ENCODE measurements at places on chromosomes 12 and 14.

DNA sequence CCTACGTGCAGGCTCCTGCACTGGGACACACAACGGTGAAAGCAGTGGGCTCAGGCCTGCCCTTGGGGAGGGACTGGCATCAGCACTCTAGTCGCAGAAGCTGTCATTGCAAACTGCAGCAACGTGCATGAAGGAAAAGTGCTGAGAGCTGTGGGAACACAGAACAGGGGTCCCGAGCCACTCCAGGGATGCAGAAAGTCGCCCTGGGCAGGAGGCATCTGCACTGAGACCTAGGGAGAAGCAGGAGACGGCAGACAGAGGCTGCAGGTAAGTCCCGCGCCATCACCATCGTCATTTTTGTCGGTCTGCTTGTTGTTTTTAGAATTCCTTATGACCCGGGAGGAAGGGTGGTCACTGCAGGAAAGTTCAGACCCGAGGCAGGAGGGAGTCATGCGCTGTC, 21.6 kb upstream of the RIMBP2 start:
- DNase-seq, result no peak

GRCh38 chr14:52902971-52903619, 47.8 kb downstream of the FERMT2 start:
- no peak for DNase-seq

- DNase-seq, result no peak
Measured at GRCh38 chr12:16606201-16606849, 363 bp upstream of the LMO3 start.

GRCh38 chr14:86420131-86420530, 890.2 kb downstream of the FLRT2 start:
- no peak for DNase-seq

- no peak for DNase-seq
Measured at GRCh38 chr12:125614058-125614457, 548.8 kb downstream of the AACS start.

DNA sequence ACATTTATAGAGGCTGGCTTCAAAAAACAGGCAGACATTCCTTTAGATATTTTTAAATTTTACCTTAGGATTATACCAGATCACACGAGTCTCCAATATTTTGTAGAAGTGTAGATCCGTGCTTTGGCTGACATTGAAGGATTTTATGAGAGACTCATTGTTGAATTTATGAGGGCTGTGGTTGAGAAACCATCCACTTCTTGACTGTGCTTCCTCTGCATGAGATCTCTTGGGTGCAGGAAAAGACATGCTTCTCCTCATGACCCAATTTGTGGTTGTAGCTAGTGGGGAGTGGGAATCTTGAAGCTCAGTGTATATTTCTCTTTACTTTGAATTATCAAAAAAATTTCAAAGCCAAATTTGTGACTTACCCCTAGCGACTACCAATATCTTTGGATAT, 36.7 kb upstream of the NKX2-8 start:
- no peak for DNase-seq

DNA sequence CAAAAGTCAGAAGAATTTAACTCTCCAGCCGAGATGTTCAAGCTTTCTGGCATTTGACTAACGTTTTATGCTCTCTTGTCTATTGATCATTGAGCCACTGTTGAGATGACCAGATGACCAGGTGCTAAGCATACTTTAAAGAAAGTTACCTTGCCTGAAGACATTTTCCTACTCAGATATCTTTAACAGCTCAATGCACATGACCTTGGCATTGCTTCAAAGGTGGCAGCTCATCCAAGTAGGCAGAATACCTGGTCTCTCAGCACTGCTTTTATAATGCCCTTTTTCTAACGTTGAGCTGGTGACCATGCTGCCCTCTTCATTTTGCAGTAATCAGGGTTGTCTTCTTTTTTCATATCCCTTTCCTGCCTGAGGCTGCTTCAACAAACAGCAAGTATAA, 358.1 kb downstream of the RAD51B start:
- DNase-seq, result no peak

DNA sequence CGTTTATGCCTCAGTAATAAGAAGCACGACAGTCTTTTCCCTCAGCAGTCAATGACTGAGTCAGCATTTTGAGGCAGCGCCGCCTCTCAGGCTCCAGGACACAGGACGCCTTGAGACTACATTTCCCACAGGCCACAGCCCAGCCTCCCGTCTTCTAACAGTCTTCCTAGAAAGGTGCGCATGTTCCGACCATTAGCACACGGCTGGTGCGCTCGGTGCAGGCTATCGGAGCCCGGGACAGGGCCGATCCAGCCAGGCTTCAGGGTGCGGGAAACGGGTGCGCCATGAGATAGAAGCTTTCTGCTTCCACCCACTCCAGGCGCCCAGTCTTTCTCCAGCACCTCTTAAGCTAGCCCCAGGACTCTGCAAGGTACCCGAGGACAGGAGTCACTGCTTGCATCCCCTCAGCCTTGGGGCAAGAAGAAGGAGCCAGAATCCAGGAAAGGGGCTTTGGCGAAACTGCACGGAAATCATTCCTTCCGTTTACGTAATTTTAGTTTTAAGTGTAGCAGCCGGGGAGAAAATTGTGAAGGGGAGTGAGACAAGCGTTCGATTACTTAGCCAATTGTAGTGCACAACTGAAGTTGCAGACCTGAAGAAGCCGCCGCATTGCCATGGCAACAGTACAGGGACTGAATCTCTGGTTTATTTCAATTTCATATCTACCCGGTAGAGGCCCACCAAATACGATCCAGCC, 54.0 kb downstream of the ZNF641 start:
- no peak for DNase-seq

DNA sequence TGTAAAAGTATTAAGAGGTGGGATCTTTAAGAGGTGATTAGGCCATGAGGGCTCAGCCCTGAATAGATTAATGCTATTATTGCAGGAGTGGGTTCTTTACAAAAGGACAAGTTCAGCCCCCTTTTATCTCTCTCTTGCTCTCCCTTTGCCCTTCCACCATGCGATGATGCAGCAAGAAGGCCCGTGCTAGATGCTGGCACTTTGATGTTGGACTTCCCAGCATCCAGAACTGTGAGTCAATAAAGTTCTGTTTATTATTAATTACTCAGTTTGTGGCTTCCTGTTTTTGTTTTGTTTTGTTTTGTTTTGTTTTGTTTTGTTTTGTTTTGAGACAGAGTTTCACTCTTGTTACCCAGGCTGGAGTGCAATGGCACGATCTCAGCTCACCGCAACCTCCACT, 10.1 kb downstream of the RNASE1 start:
- no peak for DNase-seq

DNA sequence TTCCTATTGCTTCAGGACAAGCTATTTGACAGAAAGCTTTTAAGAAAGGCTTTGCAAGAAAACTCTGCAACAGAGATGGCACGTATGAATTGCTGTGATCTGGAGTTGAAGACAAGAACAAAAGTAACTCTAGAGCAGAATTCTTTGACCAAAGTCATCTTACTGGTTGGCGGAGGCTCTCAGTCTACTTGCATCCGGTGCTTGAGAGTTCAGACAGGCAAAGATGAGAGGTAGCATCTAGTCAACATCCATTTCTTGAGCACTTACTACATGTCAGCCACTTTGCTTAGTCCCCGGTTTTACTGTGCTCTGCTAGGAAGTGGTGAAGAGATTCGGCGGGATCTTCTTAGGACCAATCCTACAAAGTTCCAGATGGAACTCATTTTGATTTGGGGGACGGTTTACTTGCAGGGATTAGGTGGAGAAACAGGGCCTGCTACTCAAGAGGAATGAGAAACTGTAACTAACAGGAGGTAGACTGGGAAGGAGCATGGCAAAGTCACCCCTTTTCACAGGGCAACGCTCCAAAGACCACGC, 404 bp upstream of the CCDC91 start:
- DNase-seq, result no peak

GRCh38 chr12:43284486-43285158, 267.4 kb downstream of the ADAMTS20 start:
- no peak for DNase-seq

DNA sequence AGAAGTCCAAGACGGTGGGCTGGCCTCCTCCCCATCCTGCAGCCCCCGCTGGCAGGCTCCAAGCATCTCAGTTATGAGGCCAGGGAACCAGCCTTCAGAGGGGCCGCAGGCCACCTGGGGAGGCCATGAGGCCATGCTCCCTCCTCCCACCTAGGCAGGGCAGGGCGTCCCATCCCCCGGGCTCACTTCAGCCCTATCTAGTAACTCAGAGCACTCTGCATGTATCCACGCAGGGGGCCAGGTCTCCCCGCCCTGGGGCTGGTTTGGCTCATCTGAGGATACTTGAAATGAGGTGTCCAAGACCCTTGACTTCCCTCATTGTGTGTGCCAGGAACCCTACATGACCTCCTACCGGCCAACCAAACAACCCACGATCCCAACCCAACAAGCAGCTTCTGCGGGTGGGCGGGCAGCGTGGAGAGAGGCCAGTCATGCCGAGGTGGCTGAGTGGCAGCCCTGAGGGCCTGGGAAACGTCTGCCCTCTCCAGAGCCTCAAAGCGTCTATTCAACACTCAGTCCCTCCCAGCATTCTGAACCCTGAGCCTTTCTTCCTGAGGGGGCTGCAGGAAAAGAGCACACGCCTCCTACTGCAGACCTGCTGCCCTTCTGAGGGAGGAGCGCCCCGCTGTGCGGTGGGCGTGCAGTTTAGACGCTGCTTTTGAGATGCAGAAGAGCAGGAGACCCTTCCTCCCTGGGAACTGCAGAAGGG, 16.8 kb downstream of the ISCA2 start:
- no peak for DNase-seq

DNA sequence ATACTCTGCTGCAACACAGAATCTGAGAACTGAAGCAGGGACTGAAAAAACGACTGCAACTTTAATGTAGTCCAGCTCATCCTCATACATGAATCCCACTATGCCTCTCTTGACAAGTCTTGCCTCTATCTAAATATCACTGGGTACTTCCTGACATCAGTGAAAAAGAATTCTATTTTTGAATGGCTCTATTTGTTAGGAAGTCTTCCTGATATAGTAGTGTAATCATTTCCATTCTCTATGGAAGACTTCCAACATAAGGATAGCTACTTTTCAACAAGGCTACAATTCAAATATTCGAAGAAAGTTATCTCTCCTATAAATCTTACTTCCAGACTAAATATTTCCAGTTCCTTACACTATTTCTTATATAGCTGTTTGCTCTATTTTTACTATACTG, 167.5 kb downstream of the MDGA2 start:
- DNase-seq, result no peak

- no peak for DNase-seq
Measured at GRCh38 chr14:23483236-23483854, 13.8 kb downstream of the NGDN start.

DNA sequence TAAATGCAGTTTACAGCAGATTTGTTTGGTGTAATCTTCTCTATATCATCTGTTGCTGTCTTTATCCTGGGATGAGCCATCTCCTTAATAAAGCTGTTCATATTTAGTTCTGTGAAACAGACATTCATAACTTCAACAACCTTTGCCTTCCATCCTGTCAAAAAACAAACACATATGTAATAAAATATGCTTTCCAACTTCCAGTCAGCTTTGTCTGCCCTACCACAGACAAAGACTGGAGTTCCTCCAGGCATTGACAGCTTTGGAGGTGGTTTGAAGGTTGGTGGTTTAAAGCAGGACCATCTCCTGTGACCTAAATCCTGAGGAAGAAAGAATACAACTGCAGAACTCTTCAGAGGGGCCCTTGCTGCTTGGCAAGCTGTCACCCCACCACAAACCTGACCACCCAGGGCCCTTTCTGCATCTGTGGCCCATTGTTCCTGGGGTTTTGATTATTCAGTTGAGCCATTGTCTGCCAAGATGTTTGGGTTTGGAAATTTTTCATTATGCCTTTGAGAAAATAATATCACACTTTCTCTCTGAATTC, 28.2 kb upstream of the PTGR2 start:
- no peak for DNase-seq

DNA sequence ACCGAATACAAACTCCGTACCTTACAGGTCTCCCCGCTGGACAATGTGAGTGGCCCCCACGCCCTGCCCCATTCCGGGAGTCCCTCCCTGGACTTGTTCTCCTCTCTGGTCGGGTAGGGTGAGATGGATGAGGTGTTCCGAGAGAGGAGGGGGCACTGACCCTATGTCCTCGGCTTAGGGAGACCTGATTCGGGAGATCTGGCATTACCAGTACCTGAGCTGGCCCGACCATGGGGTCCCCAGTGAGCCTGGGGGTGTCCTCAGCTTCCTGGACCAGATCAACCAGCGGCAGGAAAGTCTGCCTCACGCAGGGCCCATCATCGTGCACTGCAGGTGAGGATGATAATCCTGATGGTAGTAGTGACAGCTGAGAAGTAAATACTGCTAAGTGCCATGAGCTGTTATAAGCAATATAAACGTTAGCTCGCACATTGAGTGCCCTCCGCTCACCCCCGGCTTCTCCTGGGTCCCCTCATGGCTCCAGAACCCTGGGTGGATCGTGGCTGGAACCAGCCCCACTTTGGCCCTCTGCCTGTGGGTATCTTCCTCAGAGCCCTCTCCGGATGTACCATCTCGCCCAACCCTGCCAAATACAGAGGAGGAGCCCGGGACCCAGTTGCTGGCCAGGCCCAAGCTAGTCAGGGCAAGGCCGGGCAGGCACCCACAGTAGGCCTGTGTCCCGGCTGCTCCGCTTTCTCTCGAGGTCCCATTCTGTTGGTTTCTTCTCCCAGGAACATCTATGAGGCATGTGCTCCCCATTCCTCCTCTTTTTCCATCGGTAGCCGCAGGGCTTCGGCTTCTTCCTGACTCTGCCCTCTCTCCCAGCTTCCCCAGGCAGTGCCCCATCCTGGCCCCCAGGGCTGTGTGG, 6.8 kb downstream of the PTPN6 start:
- DNase-seq, result no peak

DNA sequence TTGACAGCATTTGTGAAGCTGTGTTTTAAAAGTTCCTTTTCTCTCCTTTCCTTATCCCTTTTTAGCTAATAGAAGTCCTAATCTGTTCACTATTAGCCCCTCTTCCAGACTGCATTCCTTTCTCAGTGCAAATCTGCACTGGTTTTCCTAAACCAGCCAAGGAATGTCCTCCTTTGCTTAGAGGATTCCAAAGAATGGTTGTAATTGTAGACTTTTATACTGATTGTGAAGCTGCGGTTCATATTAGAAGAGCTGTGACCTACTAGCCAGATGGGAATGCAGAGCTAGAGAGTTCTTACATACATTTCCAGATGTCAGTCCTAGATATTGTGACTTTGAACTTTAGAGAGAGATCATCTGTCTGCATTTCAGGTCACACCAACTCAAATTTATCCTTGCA, 79.8 kb downstream of the MYRFL start:
- DNase-seq, result no peak

GRCh38 chr12:3365463-3366411, 125.3 kb upstream of the PRMT8 start:
- no peak for DNase-seq

GRCh38 chr14:103563226-103563620, 463 bp downstream of the COA8 start:
- no peak for DNase-seq

- no peak for DNase-seq
Measured at GRCh38 chr12:109770104-109770860, 56.7 kb downstream of the FAM222A start.

- peak; percentile 6 for DNase-seq
Measured at GRCh38 chr12:113030875-113031525, 25.5 kb upstream of the DTX1 start.

Measured in Jurkat, Clone E6-1 (cell line).